Fibroblast of skin of right quadriceps (primary cell): ENCODE measurements at places on chromosomes 3 and 15.

GRCh38 chr3:58288011-58288728, 17.9 kb upstream of the RPP14 start:
- no peak for DNase-seq

GRCh38 chr3:153958635-153959595, 162.3 kb upstream of the ARHGEF26 start:
- peak; percentile 61 for DNase-seq

GRCh38 chr3:128503751-128504532, 10.9 kb upstream of the GATA2 start:
- DNase-seq = no peak

DNA sequence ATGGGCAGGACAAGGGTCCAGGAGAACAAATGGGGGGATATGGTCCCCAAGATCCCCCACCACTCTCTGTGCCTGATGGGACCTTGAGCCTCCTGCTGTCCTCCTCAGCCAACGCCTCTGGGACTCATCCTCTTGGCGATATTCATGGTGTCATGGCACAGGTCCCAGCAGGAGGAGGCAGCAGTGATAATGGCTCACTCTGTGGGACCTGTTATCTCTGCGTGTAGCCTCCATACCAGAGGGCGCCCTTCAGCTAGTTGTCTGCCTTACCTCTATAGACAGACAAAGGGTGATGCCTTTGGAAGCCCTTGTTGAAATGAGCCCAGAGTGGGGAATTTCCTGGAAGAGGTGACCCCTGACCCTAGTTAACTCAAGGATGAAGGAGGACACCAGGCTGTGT, 7.4 kb downstream of the ZBTB47 start:
- no peak for DNase-seq

DNA sequence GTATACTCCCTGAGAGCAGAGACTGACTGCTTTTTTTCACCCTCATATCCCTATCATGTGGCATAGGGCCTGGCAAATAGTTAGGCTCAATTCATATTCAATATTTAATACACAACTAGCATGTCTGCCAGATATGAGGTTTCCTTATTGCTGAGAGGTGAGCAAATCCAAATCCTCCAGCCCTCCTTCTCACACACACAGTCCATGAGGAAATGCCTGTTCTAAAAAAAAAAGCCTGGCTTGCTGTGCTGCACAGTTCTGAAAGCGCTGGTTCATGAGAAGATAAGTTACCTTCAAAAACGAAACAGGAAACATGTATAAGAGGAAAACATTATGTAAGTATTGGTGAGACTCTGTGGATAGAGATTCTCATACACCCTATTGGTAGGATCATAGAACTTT, 15.5 kb upstream of the ACAP2 start:
- no peak for DNase-seq

- peak; percentile 89 for DNase-seq
Observed at GRCh38 chr15:90402223-90402622, 14.2 kb downstream of the IQGAP1 start.

DNA sequence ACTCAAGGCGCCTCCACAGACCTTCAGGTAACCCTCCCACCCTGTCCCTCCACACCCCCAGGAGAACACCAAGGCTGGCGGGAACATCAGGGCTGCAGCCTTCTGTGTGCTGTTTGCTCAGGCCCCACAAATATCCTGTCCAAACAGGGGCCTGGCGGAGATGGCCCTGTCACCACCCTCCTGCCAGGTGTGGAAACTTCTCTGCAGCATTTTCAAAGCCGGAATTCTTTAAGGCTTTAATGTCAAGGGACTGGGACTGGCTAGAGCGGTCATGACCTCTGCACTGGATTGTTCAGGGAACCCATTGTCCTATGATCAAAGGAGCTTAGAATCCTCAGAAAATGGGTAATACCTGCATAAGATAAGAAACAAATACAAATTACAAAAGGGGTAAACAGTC, 46.6 kb downstream of the FBLN2 start:
- DNase-seq = no peak

GRCh38 chr3:52402101-52402521, 42.8 kb downstream of the SEMA3G start:
- no peak for DNase-seq

DNA sequence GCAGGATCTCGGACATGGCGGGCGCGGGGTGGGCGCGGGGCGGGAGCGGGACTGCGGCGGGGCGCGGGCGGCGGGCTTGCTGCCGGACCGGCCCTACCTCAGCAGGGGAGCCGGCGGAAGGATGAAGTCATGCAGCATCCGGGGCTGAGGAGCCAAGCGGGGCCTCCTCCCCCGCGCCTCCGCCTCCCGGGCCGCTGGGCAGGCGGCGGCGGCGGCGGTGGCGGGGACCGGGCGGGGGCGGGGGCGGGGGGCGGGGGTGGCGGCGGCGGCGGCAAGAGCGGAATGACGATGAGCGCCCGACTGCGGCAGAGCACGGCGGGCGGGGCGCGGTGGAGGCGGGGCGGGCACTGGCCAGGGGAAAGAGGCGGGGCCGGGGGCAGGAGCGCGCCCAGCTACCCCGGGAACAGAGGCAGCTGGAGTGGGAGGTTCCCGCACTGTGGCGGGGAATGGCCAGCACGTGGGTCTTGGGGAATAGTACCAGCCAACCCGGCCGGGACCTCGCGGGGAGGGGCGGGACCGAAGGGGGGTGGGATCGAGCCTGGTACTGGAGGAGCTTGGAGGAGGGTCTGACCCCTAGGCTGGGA, at the start of gene CAMK2N2:
TSS of gene CAMK2N2 (minus strand) at position 284 of the 584 bp plus-strand sequence. CDS start at position 16, 268 bp downstream.
- DNase-seq = peak; percentile 26

GRCh38 chr15:98866511-98866910, 141.1 kb downstream of the PGPEP1L start:
- peak; percentile 80 for DNase-seq

DNA sequence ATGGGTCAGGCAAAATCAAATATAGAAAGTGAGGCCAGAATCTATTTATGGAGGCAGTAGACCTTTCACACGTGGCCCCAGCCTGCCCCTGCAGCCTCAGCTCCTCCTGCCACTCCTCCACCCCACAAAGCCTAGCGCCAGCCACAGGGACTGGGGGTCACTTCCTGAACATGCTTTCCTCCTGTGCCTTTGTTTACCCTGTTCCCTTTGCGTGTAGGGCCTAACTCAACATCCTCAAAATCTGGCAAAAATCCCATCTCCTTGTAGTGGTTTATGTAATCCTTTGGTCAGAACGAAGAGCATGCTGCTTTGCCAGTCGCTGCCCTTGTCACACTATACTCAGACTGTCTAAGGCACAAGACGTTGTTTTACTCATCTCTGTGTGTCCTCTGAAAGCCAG, 39.6 kb downstream of the KBTBD12 start:
- no peak for DNase-seq

- no peak for DNase-seq
Observed at GRCh38 chr15:52661909-52662308, 17.3 kb downstream of the ATOSA start.

DNA sequence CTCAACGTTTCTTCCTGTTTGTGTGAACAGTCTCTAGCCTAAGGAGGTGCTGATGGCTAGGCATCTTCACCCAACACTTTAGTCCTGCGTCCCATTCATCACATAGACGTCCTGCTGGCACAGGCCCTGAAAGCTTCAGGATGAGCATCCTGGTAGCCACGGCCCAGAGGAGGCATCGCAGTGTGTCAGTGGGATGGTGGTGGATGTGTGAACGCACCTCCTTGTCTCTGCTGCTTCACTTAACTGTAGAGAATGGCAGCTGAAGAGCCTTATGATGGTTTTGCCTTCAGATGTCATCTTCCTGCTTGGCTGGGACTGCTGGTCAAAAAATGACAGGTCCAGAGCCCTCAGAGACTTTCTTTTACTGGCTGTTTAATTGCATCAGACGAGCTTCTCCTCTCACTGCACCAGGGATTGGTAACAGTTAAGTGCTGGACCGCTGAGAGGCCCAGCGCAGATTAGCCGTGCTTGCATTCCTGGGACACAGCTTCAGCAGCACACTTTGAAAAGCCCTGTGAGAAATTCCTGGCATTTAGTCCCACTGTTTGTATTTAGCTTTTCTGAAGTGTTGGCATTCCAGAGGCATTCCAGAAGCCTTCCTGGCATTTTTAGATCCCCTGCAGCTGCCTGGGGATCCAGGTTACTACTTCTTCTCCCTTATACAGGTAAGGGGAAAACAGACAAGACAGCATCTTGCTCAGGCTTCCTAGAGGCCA, 132.4 kb upstream of the PLXNA1 start:
- peak; percentile 82 for DNase-seq

DNA sequence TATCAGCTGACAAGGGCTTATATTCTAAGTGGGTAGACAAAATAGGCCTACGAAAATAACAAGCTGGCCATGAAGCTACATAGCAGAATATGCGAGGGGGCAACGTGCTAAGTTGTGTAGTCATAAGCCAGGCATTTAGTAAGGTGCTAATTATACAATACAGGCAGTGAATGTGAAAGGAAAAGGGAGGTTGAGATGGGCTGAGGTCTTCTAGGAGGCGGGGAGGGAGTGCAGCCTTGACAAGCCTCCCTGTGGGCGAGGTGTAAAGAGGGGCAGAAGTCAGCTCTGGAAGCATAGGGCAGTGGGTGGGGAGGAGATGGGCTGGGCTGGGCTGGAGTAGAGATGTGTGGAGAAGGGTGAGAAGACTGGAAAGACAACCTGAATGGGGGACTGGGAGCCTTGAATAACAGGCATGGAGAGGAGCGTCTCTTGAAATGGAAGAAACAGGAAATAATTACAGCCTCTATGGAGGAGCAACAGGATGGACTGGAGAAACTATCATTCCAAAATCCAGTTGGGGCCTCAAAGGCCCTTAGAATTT, 1.2 kb downstream of the TIGIT start:
- no peak for DNase-seq

- peak; percentile 74 for DNase-seq
Observed at GRCh38 chr3:181629029-181629428, 82.7 kb upstream of the SOX2 start.

DNA sequence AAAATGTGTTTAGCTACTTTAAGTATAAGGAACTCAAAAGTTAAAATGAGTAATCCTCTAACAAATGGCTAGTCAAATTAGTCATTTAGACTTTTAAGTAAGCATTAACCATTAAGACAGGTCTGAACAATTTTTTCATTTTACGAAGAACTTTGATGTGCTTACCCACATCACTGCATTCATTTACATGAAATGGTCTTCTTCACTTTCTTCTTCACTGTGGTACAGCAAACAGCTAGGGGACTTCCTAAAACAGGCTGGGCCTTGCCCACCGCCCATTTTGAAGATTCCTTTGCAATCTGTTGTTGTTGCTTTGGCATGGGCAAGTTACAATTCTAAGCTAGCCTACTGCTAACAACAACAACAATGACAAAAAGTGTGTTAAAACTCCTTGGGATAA, 67.4 kb downstream of the CBLB start:
- DNase-seq = no peak

GRCh38 chr3:112782491-112782890, 64.2 kb downstream of the CD200R1L start:
- DNase-seq = no peak

DNA sequence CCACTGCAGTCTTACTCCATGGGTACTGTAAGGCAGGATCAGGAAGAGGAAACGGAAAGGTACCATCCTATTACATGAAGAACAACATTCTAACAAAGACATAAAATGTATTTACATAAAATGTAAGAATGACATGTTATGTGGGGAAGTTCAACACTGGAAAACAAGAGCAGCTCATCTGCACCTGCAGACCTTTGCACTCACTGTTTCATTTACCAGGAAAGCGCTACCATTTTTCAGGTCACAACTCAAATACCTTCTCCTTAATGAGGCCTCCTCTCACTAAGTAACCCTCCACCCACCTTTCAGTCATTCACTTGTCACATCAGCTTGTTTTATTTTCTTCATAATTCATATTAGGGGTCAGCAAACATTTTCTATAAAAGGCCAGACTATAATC, 2.6 kb downstream of the TMCC1 start:
- no peak for DNase-seq

DNA sequence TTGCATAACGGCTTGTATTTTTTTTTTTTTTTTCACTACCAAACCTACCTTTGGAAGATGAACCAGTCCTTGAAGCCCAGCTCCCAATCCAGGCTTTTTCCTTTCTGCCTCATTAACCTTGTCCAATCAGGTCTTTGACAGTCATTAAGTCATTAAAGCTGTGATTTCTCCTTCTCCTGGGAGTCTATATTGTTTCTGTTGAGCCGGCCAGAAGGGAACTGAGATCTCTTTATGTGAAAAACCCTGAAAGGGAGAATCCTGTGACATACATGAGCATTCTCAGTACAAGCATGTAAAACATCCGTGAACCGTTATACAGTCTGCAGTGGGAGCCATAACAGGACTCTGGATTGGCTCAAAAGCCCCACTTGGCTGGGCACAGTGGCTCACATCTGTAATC, 40.0 kb downstream of the ZNF589 start:
- no peak for DNase-seq

- DNase-seq = peak; percentile 62
Observed at GRCh38 chr3:11204697-11205348, 50.5 kb downstream of the HRH1 start.

DNA sequence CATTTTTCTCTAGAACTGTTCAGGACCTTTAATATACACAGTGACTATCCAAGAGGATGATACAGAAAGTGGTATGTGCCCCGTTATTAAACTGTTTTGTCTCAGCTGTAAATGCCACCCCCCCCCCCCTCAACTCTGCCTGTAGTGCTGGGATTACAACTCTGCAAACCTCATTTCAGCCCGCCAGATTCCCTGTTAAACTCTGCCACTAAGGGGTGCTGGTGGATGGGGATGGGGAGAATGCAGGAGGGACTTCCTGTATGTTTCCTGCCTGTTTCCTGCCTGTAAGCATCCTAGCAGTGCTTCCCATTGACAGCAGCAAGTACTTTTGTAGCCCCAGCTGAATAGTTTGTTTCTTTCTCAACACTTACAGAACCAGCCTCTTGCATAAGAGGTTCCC, 301.7 kb upstream of the RORA start:
- no peak for DNase-seq

GRCh38 chr3:60555686-60556354, 695.4 kb downstream of the FHIT start:
- peak; percentile 57 for DNase-seq

DNA sequence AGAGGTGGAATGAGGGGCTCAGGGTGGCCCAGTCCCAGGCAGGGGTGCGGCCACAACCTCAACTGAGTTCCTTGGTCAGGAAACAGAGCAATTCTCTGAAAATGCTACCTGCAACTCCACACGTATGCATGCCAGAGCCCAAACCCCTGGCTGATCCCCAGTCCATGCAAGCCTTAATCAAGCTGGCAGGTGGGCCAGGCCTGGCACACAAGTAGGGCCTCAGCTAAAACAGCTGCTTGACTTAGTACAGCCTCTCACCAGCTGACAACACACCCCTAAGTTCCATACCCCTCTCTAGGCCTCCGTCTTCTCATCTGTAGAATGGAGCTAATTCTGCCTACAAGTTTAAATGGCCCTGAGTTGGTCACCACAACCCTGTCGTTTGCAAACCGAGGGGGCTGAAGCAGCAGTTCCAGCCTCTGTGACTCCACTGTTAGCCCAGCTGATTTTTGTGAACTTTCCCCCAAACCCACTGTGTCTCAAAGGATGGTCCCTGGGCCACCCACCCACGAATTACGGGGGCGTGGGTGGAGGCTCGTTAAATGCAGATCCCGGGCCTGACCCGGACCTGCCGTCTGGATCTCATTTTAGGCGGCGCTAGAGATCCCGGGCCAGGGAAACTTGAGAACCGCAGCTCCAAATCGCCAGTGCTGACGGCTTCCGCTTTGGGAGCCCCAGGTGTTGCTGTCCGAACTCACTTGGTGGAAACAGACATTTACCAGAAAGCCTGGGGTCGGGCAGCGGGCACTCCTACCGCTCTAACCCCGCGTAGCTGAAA, 927 bp downstream of the CHDH start:
- peak; percentile 11 for DNase-seq

- no peak for DNase-seq
Observed at GRCh38 chr15:35040339-35041255, 44.5 kb downstream of the NANOGP8 start.

GRCh38 chr3:144859161-144859560, 887.5 kb downstream of the DIPK2A start:
- DNase-seq = no peak
